ENCODE measurements at places on chromosomes 5 and 9. TPM values are rescaled to one million over a fixed set of nuclear protein-coding genes. Genes with fewer than 3 reads are reported as not detected.

DNA sequence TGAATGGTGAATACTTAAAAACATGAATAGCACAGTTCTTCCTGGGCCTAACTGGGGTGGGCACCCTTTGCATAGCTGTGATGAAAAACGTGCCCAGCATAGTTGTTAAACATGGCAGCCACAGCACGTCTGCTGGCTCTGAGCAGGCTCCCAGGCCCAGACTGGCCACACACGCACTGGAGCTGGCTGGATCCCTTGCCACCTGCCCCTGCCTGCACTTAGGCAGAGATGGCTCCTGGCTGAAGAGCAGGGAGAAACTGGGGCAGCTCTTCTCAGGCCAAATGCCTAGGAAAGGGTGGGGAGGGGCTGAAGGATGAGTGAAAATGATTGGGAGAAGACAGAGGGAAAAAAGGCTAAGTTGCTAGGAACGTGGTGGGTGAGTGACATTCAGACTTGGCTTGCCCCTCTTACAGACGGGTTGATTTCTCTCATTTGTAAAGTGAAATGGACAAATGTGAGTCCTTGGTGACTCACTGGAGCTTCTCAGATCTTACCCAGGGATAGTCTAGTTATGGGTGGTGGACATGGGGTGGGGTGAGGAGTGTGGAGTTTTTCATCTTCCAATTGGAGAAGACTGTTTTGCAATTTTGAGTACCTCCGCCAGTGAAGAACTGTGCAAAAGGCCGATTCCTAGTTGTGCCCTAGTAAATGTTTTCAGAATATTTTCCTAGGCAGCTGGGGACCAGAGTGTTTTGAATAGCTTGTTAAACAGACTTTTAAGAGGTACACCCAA is 42.4 kb downstream of the TRIO start:
- H3K27me3 ChIP-seq = no peaks in the 10 kb centered on the region
- H3K36me3 ChIP-seq = peaks cover 8% of the 10 kb centered on the region
- H3K4me1 ChIP-seq = peaks cover 44% of the 10 kb centered on the region

GRCh38 chr9:1125741-1126140 is 75.6 kb downstream of the DMRT2 start:
- H3K4me1 ChIP-seq = no peaks in the 10 kb centered on the region
- no peak overlapping the region for H3K4me3 ChIP-seq
- no peak overlapping the region for H3K27ac ChIP-seq
- no peaks in the 10 kb centered on the region for H3K36me3 ChIP-seq
- H3K27me3 ChIP-seq = no peaks in the 10 kb centered on the region

- H3K4me1 ChIP-seq = no peaks in the 10 kb centered on the region
- no peaks in the 10 kb centered on the region for H3K27me3 ChIP-seq
- H3K4me3 ChIP-seq = peak overlapping the region; percentile 68
- DNase-seq = peak; percentile 46
- H3K36me3 ChIP-seq = no peaks in the 10 kb centered on the region
Observed at GRCh38 chr9:130043654-130044623, 950 bp upstream of the FNBP1 start.

DNA sequence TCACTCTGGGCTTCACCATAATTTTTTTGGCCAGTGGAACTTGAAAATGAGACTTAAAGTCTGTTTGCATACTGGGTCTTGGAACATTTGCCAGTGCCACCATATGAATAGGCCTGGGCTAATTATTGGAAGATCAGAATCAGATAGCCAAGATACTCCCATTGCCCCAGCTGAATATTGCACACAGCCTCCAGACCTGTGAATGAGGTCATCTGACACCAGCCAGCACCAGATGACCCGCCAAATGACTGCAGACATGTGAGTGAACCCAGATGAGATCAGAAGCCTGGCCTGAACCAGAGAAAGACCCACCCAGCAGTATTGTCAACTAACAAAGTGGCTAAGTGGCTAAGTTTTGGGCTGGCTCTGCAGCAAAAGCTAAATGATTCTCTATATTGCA is 220.5 kb upstream of the MPDZ start:
- H3K4me1 ChIP-seq = no peaks in the 10 kb centered on the region
- DNase-seq = no peak
- H3K27me3 ChIP-seq = no peaks in the 10 kb centered on the region
- H3K27ac ChIP-seq = no peak overlapping the region
- no peaks in the 10 kb centered on the region for H3K36me3 ChIP-seq

HMCN2 gene
- 0.03 TPM for polyA plus RNA-seq

ZNF608 gene
- 9.8 TPM for polyA plus RNA-seq

DNA sequence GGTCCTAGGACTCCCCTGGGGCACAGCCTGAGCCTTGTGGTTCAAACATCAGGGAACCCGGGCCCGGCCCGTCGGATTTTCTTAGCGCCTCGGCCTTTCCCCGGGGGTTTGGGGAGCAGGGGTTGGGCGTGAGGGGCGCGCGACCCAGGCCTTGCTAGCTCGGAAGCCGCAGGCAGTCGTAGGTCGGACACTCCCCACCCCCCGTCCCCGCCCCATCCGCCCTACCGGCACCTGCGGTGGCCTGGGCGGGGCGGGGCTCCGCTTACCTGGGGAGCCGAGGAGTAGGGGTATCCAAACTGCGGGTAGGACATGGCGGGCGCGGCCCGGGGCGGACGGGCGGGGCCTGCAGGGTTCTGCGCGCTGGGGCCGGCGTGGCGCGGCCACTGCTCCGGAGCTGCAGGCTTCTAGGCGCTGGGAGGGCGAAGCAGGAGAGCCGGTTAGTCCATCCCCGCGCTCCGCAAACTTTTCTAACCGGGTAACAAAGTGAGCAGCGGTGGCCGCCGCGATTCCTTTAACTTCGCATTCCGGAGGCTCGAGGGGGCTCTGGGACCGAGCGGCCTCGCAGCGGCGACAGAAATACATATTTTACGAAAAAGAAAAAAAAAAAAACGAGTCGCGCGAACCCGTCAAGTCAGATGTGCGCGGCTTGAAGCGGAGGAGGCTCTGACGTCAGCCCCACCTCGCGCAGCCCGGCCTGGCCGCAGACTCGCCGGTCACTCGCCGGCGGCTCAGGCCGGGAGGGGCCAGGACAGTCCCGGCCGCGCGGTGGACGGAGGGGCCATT is at the start of gene IRX4:
TSS of gene IRX4 (minus strand) at position 589 of the 783 bp plus-strand sequence. CDS start at position 311, 278 bp downstream.
- H3K27ac ChIP-seq = no peak within 1 kb of the TSS
- no peak within 1 kb of the TSS for H3K4me3 ChIP-seq
- H3K36me3 ChIP-seq = no peaks in the 10 kb centered on the region
- peaks cover 85% of the 10 kb centered on the region for H3K27me3 ChIP-seq
- DNase-seq = peak; percentile 20

KIAA0825 gene
- polyA plus RNA-seq = 0.46 TPM

DNM1 gene
- 19.3 TPM for polyA plus RNA-seq

LRRC19 gene
- polyA plus RNA-seq = not detected

SLC22A4 gene
- 2.5 TPM for polyA plus RNA-seq

GRCh38 chr9:36149197-36149596 is 12.7 kb downstream of the GLIPR2 start:
- peaks cover 26% of the 10 kb centered on the region for H3K4me1 ChIP-seq
- no peaks in the 10 kb centered on the region for H3K27me3 ChIP-seq
- peak overlapping the region; percentile 71 for H3K27ac ChIP-seq
- peaks cover 51% of the 10 kb centered on the region for H3K36me3 ChIP-seq

WNT8A gene
- polyA plus RNA-seq = not detected

- DNase-seq = no peak
- H3K36me3 ChIP-seq = no peaks in the 10 kb centered on the region
- H3K27ac ChIP-seq = no peak overlapping the region
- H3K4me1 ChIP-seq = no peaks in the 10 kb centered on the region
- H3K4me3 ChIP-seq = no peak overlapping the region
Observed at GRCh38 chr5:6349387-6349786, 29.0 kb downstream of the MED10 start.

ADAMTS16 gene
- 0.09 TPM for polyA plus RNA-seq
